ENCODE measurements at places on chromosomes 11 and 22.
A peak's percentile ranks its signal among the peaks of the same experiment; 100 is the strongest.

DNA sequence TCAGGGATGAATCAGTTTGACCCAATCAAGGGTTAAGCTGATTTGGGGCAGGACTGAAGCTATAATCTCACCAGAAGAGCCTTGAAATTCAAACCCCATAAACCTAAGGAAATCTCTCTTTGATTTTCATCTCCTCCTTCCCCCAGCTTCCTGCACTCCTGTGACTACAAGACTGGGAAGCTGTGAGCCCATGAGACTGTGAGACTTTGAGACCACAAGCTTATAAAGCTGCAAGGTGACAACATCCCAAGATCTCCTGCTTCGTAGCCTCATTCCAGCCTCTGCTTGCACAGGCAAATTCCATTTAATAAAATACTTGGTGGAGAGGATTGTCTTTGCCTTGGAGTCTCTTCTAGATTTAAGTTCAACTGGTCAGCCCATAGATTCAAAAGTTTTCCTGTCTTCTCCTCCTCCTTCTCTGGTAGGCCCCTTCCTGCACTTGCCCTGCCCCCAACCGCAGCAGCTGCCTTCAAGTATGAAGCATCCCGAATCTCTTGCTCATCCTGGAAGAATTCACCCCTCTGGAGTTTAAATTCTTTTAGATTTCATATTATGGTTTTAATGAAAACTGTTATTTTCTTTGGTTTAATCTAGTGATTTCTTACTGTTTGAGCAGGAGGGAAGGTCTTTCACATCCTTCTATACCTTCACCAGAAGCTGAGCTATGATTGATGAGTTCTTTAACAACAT is 42.1 kb downstream of the PAMR1 start:
- peak; percentile 89 for DNase-seq

DNA sequence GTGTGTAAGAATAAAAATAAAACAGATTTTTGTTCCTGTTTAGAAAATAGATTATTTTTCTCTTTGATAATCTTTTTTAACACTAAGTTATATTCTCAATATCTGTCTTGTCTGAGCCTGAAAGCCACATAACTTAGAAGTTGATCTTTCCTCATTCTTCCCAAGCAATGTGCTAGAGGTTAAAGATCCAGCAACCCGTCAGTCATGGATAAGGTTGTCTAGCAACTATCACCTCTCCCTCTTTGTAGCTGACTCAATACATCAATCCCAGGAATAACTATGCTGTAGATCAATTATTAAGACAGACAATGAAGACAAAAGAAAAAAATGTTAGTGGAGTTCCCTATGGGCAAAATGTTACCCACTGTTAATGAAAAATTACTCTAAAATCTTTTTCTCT is 813.1 kb upstream of the CCDC179 start:
- no peak for DNase-seq

- DNase-seq: peak; percentile 17
These were observed 91.9 kb downstream of the LRRC32 start for GRCh38 chr11:76578654-76579055.

- DNase-seq: no peak
These were observed 1.6 kb downstream of the IL2RB start for GRCh38 chr22:37148031-37148651.

GRCh38 chr22:20245577-20246367 is 22.3 kb downstream of the RTN4R start:
- DNase-seq: no peak

GRCh38 chr11:96230686-96231085 is 112.3 kb downstream of the MAML2 start:
- no peak for DNase-seq

DNA sequence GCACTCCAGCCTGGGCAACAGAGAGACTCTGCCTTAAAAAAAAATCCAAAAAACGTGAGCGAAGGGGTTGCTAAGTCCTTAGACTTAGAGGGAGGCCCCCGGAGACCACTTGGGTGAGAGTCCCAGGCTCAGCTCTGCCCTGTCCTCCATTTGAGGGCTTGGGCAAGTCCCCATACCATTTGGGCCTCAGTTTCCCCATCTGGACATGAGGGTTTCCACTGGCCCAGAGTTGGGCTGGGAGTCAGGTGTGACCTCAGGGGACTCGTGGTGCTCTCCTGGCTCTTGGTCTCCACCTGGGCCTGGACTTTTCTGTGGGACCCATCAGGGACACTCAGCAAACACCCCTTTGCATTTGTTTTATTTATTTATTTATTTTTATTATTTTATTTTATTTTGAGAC is 35.2 kb upstream of the CSNK1E start:
- DNase-seq: no peak

DNA sequence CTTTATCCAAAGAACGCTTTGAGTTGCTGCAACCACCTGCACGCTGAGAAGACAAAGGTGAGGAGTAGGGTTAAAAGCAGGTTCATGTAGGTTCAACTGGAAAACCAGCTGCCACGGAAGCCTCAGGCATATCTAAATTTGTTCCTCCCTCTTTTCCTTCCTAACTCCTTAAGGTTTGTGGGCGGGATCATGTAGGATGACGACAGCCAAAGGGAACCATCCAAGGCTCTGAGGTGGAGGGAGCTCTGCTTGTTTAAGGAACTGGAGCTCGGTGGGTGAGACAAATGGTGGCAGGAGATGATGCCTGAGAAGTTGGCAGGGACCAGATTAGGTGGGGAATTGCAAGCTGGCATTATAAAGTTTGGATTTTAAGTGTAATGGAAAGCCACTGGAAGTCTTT is 60.3 kb downstream of the SPON1 start:
- no peak for DNase-seq
